ENCODE measurements at places on chromosomes 3 and 15.

DNA sequence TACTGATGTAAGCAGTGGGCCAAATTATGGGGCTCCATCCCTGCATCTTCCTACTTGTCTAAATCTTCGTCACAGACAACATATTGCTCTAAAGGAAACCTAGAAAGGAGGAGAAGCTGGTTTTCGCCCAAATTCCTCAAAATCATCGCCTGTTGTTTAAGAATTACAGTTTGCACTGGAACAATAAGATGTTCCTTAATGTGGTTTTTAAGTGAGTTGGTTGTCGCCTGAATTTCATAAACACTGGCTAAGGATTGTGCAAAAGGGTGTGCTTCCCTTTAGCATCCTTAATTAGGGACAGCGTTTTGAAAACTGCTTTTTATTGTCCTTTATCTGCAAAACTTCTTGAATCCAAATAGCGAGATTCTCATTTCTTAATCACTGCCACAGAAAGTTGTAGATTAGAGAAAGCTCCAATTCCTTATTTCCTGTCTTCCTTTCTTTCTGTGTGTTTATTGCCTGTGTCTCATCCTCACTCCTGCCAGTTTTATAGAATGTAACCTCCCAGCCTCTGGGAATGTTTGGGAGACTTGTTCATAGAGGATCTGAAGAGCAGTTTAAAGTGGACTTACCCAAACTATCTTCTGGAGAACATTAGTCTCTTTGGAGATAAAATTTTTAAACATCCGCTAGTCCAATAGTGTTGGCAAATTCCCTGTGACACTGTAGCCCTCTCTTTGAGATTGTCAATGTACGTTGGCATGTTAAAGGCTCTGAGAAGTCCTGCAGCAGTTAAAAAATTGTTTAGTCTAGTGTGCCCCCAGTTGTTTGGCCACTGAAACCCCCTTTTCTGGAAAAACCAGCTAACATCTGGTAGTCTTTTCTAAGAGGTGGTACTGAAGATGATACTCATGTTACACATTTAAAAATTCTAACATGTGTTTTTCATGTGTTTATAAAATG lies 50.4 kb downstream of the FLNB start:
- DNase-seq = peak; percentile 23

DNA sequence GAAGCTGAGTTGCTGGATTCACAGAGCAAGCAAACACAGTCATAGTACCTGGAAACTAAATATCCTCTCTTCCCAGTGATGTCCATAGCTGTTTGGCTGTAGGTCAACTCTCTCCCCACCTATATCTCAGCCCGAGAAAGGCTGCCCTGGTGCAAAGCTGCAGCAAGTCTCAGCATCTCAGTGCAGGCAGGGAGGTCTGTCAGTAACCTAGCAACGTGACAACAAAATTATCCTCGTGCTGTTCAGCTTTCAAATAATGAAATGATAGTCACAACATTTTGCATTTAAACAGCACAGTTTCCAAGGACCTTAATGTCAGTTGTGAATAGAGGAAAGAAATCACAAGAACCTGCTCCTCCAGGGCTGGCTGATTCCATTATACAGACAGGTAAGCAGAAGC lies 83.6 kb downstream of the CHST2 start:
- DNase-seq = no peak

- DNase-seq = no peak
Observed at GRCh38 chr3:124509884-124510283, 220.4 kb upstream of the UMPS start.

DNA sequence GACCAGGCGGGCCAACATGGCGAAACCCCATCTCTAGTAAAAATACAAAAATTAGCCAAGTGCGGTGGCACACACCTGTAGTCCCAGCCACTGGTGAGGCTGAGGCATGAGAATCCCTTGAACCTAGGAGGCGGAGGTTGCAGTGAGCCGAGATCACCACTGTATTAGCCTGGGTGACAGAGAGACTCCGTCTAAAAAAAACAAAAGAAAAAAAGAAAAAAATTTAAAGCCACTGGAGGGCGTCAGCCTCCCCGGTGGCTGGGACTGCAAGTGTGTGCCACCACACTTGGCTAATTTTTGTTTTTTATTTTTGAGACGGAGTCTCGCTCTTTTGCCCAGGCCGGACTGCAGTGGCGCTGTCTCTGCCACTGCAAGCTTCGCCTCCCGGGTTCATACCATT lies 7.9 kb downstream of the RTF1 start:
- no peak for DNase-seq

DNA sequence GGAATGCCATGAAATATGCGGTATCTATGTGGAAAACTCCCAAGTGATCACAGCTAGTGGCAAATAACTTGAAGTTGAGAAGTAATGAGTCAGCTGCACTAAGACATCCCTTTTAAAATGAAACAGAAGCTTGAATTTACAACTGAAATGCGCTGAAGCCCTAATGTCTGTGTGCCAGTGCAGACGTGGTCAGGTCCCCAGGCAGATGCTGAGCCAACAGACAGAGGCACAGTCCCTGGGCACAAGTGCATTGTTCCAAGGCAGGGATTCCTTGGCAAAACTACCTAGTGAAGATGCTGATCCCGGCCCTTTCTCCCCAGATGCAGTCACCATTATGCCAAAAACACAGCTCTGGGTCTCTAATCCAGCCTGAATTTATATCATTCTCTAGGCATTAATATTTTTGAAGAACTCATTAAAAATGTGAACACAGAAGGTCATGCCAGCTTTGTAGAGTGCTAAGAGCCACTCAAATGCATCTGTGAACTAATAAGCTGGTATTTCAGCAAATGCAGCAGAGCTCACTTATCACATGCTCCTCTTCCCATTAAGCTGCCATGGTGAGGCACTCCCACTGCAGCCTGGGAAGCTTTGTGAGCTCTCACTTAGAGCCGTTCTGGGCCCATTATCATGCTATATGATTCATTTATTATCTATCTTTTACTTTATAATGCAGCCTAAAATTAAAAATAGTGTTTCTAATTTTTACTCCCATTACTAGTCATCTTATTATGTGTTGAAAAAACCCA lies 200.1 kb downstream of the GABRB3 start:
- DNase-seq = no peak

GRCh38 chr15:29624271-29624670 lies 198.0 kb downstream of the TJP1 start:
- no peak for DNase-seq

DNA sequence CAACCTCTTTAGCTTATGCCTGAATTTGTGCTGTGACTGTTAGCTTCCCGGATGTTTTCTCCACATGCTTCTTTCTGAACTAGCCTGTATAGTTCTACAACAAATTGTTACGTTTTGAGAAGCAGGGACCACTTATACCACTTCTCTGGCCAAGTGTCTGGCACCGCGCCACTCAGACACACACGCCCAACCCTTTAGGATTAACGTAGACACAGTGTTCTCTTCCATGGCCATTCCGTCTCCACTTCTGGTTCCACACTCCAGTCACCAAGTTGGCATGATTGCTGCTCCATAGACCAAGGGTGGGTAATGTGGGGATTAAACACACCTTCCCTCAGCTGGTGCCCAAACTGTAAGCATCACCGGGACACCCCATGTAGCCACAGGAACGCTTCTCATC lies 755 bp upstream of the TMEM108 start:
- DNase-seq = no peak

- DNase-seq = no peak
Observed at GRCh38 chr3:150054635-150055034, 83.9 kb upstream of the PFN2 start.

DNA sequence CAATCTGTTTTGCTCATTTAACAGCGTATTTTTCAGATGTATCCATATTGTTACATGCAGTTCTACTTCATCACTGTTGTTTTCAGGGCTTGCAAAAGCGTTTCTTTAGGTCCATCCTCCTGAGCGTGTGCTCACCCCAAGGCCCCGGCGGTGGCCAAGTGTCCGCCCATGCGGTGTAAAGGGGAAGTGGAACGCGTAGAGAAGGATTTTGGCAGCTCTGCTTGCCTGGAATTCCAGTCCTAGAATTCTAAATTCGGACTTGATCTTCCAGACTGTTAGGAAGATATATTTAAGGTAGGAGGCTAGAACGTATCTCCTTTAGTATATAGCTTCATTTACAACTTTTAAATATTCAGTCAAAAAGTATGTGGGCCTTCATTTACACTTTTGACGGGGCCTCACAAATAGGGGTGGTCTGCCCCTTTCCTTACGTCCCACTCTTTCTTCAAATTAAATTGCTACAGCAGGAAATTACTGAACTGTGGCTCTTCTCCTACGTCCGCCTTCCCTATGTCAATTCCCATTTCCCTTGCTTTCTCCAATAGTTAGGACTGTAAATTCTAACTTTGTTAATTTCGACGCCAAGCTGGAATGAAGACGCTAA lies 609 bp upstream of the TBC1D23 start:
- no peak for DNase-seq

GRCh38 chr3:69784954-69785514 lies 45.8 kb downstream of the MITF start:
- peak; percentile 79 for DNase-seq

DNA sequence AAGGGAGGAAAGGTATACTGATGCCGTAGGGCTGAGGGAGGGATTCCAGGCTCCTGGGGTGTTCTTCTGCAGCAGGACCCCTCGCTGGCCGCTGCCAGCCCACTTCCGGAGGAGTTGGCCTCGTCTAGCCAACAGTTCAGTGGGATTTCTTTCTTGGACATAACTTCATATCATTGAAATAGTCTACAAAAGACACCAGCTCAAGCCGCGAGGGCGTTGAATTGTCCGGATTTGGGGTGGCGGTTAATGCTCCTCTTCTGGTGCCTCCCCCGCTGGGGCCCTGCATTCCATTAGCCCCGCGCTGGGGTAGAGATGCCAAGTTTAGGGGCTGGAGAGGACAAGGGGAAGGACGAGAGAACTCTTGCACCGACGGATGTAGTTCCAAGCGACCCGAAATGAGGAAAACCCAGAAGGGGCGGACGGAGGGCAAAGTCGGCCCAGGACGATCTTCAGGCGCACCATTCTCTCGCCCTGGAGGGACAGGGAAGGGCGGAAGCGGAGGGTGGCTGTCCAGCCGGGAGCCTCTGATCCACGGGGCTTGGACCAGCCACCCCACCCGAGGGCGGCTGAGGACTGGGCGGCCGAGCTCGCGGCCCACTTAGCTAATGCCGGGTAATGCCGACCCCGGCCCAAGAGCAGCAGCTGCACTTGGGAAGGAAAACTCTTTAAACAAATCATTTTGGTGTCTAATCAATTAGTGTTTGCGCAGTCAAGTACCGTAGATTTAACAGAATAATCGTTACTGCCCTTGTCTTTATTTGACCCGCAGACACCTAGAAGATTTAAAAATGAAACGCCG lies 4.7 kb upstream of the ONECUT1 start:
- no peak for DNase-seq

DNA sequence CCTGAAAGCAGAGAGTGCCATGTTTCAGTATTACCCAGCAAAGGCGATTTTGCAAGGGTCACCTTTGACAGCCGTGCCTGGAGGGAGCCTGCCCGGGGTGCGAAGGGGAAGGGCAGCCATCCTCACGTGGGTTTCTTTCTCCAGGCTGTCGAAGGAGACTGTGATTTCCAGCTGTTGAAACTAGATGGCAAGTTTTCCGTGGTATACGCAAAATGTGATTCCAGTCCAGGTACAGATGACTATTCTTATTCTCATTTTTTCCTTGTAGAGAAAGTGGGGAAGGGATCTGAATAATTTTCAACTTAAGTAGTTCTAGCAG lies 3.4 kb downstream of the AHSG start:
- DNase-seq = no peak

DNA sequence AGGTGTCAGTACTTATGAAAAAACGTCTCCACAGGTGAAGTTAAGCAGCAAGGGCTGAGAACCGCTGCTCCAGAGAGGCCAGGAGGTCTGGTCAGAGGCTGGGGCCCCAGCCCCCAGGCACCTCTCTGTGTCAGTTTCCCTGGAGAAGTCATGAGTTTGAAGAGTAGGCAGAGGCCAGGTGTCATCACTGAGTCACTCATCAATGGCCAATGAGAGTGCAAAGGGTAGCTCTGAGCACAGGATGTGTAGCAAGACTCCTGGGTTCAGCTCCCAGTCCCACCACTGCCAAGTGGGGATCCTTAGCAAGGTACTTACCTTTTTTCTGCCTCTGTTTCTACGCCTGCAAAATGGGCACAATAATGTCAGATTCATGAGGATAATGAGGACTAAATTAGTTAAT lies 47.9 kb downstream of the CORO2B start:
- DNase-seq = no peak

- DNase-seq = no peak
Observed at GRCh38 chr15:93982226-93982727, 249.1 kb upstream of the MCTP2 start.

GRCh38 chr3:117990627-117991026 lies 1044.0 kb downstream of the IGSF11 start:
- no peak for DNase-seq

DNA sequence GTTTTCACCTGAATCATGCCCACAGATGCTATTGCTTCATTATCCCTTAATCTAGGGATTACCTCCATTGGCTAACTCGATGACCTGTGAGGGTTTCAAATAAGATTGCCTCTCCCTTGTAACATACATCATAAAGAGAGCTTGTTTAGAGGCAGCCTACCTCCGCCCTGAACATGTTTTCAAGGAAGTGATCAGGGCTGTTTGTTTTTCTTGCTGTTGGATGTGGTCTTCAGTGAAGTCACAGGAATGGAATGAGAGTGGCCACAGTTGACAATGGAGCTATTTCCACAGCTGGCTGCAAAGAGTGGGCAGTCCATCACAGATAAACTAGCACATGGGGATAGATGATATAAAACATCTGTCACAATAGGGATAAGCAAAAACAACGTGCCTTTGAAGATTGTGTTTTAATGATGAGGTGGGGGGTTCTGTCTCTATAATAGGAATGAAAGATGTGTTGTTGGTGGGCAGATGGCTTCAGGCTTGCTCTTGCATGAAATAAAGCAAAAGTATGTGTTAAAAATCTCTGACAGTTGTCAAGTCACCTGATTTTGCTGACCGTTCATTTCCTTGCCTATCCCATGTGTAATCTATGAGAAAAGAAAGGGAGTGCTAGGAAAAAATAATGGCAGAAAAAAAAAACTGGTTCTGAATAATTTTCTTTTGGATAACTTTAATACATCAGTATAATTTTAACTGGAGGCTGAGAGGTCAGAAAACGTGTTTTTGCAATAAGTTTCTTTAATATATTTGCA lies 642.3 kb downstream of the RBMS3 start:
- peak; percentile 92 for DNase-seq

DNA sequence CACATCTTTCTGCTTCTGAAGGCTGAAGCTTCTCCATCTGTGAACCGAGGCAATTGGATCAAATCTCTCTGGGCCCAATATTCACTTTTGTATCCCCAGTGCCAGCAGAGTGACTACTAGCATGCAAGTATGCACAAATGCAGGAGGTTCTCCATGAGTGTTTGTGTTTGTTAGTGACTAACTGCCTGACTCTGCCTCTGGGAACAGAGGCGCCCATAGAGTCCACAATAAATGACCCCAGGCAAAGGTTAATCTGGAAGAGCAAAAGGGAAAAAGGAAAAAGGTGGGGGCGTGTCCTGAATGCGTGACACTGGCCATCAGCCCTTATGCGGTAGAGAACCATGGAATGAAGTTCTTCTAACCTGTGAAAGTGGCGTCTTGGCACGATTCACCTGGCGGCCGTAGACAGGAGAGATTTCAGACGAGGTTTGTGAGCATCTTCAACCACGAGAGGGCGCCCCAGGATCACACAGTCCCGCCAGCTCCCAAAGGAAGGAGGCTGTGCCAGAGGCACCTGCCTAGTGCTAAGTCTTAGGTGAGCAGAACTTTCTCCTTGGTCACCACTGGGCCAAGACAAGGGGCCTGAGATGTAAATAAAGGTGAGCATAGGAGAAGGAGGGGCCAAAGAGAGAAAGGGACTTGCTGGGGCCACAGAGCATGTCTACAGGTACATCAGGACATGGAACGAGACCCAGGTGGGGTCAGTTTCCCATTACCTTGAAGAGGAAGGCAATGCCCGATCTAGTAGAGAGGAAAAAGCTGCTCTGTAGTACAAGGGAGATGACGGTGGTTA lies 44.2 kb downstream of the RBPMS2 start:
- peak; percentile 58 for DNase-seq

- peak; percentile 22 for DNase-seq
Observed at GRCh38 chr3:11717768-11718636, 74.3 kb upstream of the VGLL4 start.

Measured in H4 (cell line).